ENCODE measurements at places on chromosomes 1 and 21. TPM values are rescaled to one million over a fixed set of nuclear protein-coding genes. Genes with fewer than 3 reads are reported as not detected.

- DNase-seq = no peak
Observed at GRCh38 chr1:219574484-219575087, 38.3 kb downstream of the ZC3H11B start.

DNA sequence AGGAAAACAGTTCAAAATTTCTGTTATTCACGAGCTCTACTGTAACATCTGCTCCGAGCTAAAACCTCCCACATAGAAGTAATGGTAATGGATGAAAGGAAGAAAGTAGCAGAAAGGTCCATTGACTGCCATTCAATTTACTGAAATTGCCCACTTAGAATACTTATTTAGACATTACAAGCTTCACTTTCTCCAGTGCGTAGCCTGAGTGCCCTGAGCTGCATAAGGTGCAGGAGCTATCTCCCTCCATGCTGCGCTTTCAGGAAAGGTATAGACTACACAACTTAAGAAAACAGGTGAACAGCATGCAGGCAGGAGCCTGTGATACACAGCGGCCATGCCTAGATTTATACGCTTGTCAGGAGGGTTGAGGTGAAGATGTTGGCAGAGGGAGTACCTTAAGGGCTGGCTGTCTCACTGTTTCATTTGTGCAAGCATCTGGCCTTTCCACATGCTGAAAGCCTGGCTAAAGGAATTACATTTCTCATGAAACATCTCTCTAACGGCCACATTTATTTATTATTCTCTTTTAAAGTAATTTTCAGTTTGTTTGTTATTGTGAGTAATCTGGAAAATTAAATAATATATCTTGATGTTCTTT is 74.7 kb downstream of the RGS18 start:
- no peak for DNase-seq

DNA sequence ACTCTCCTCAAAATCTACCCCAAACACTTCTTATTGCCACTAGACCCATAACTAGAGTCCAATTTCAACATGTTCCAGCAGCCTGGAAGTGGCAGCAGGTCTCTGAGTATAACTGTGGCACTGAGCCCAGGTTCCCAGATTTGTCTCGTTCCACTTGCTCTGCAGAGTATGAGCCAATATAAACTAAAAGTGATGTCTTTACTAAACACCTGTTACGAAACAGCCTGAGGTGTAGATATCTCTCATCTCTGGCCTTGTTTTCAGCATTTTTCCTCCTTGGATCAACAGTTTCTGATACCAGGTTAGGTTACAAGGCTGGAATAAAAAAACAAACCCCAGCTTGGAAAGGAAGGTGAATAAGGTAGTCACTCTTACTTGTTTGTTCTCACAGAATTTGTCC is 25.2 kb upstream of the PRDX6 start:
- no peak for DNase-seq

FOXD3 gene
- total RNA-seq = not detected

GSTM1 gene
- 14.8 TPM for total RNA-seq
